ENCODE measurements at places on chromosomes 13 and 19. TPM values are rescaled to one million over a fixed set of nuclear protein-coding genes. Genes with fewer than 3 reads are reported as not detected.

The SELENOV gene
- 8.4 TPM for total RNA-seq

The PNMA8C gene
- 1.7 TPM for total RNA-seq

- DNase-seq: no peak
- H3K4me3 ChIP-seq: no peak overlapping the region
- no peaks in the 10 kb centered on the region for H3K27me3 ChIP-seq
- H3K36me3 ChIP-seq: no peaks in the 10 kb centered on the region
- peaks cover 10% of the 10 kb centered on the region for H3K4me1 ChIP-seq
These were observed 20.3 kb upstream of the RNASEH2B start for GRCh38 chr13:50889317-50889716.

The PSG1 gene
- total RNA-seq: not detected

DNA sequence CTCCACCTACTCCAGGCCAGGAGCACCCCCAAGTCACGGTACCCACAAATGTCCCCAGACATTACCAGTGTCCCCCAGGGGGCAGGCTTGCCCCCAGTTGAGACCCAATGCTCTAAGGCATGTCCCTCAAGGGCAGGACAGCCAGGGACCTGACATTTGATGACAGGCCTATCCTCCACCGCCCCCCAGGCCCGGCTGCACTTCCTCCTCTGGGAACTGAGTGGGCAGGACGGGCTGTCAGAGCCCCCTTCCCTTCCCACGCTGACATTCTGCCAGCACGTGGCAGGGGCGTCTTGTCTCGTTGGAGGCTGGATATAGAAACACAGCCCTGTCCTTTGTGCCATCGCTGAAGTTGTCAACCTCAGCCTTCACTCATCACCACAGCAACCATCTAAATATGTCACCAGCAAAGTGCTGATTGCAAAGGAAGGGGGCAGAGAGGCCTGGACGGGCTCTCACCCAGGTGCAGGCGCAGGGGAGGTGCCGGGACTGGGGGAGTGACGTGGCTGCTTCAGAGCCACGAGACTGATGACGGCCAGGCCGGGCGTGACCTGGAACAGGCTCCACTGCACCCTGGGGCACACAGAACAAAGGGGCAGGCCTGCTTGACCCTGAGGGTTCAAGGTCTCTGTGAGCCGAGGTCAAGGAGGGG, 38.4 kb downstream of the GNG7 start:
- no peak for DNase-seq
- no peaks in the 10 kb centered on the region for H3K36me3 ChIP-seq
- H3K27ac ChIP-seq: no peak overlapping the region
- no peaks in the 10 kb centered on the region for H3K4me1 ChIP-seq

- peaks cover 26% of the 10 kb centered on the region for H3K4me1 ChIP-seq
- H3K27ac ChIP-seq: 0 out of 2 replicates have a peak overlapping the region, but pooled peaks have one; percentile 9
- no peaks in the 10 kb centered on the region for H3K36me3 ChIP-seq
- no peak overlapping the region for H3K4me3 ChIP-seq
- H3K27me3 ChIP-seq: no peaks in the 10 kb centered on the region
- DNase-seq: no peak
These were observed 20.1 kb downstream of the COL4A2 start for GRCh38 chr13:110327051-110327721.

DNA sequence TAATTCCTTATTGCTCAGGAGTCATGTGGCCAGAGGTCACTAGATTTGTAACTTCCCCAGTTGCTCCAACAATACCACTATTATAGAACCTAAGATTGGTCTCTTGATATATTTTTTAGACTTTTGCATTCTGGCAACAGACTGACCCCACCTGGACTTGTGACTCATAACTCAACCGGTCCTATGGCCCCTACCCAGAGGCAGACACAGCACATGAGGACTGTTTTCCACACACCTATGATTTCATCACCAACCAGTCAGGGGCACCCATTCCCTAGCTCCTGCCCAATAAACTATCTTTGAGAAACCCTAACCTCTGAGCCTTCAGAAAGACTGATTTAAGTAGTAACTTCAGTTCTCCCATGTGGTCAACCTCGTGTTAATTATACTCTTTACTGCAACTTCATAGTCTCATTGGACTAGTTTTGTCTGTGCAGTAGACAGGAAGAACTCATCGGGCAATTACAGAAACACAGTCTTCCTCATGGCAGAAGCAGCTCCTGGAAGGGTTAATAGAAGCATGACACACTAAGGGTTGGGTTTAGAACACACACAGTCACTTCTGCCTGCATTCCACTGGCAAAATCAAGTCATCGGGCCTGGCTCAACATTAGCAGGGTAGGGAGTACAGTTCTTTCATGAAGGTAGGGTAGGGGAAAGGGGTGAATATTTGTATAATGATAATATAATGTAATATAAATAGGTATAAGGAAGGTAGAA, 251.8 kb downstream of the UQCRFS1 start:
- no peak for DNase-seq
- no peak overlapping the region for H3K4me3 ChIP-seq
- H3K36me3 ChIP-seq: no peaks in the 10 kb centered on the region
- H3K4me1 ChIP-seq: no peaks in the 10 kb centered on the region
- H3K27ac ChIP-seq: no peak overlapping the region
- no peaks in the 10 kb centered on the region for H3K27me3 ChIP-seq

- peaks cover 9% of the 10 kb centered on the region for H3K4me1 ChIP-seq
- no peak overlapping the region for H3K27ac ChIP-seq
- H3K27me3 ChIP-seq: no peaks in the 10 kb centered on the region
These were observed 815 bp downstream of the MAP3K10 start for GRCh38 chr19:40191836-40192646.

The PSG2 gene
- total RNA-seq: not detected

The CDK8 gene
- 23.7 TPM for total RNA-seq

The PRR12 gene
- total RNA-seq: 59.4 TPM

The ARRDC5 gene
- total RNA-seq: not detected

DNA sequence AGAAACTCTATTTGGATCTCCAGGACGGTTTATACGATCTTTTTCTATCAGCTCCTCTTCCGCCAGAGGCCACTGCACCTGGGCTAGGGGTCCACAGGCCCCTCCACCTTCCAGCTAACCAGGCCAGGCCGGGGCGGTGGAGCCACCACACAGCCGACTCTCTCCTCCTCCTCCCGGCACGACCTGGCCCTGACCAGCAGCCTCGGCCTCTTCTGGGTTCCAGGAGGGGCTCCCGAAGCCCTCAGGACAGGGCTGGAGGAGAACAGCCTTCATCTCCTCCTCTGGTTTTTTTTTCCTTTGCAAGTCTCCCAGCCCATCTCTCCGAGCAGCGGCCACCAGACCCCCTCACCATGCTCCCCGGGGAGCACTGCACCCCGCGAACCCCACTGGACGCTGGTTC, 17.1 kb downstream of the DPF1 start:
- no peaks in the 10 kb centered on the region for H3K27me3 ChIP-seq
- H3K36me3 ChIP-seq: no peaks in the 10 kb centered on the region
- DNase-seq: no peak
- peaks cover 12% of the 10 kb centered on the region for H3K4me1 ChIP-seq
- no peak overlapping the region for H3K4me3 ChIP-seq
- no peak overlapping the region for H3K27ac ChIP-seq

The EFNB2 gene
- total RNA-seq: 10.3 TPM

DNA sequence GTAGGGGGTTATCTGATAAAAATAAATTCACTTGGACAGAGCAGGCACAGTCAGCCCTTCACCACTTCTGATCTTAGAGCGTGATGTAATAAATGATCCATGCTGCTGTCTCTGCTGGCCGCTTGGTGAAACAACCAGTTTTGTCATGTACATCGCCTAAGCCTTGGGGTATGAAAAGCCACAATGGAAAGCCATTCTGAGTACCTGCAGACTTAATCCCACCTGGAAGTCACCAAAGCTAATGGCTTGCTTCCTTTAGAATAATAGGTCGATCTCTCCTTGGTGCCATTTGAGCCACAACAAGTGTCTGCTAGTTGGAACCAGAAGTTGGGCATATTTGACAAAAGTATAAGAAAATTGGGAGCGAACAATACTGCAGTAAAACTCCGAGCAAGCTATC, 1649.7 kb upstream of the SPRY2 start:
- H3K36me3 ChIP-seq: no peaks in the 10 kb centered on the region
- DNase-seq: no peak
- H3K27ac ChIP-seq: no peak overlapping the region
- peaks cover 7% of the 10 kb centered on the region for H3K4me1 ChIP-seq
- H3K4me3 ChIP-seq: no peak overlapping the region
- peaks cover 5% of the 10 kb centered on the region for H3K27me3 ChIP-seq

DNA sequence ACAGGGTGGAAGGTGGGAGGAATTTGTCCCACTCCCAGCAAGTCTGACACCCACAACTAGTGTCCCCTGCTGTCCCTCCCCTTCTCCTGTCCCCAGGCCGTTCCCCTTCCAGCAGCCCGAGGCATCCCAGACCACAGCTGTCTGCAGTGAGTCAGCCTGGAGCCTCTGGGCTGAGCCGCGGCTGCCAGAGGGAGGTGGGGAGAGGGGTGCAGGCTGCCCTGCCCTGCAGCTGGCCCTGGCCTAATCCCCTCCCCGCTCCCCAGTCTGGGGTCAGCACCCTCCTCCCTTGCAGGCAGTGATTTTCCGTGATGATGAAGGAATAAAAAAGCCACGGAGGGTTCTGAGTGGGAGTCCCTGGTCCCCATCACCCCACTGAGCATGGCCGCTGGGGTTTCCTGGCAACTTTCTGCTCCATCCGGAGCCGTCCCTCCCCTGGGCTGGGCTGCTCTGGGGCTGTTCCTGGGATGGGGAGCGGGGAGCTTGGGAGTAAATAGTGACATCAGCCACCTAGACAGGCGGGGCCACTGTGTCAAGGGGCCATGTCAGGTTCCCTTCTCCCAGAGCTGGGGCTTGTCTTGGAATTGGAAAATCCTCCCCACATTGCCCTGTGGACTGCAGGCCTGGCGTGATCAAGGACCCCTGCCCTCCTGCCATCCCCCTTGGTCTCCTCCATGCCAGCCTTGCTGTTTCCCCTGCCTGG, 16.8 kb downstream of the SPC24 start:
- peaks cover 22% of the 10 kb centered on the region for H3K4me1 ChIP-seq
- DNase-seq: no peak
- no peak overlapping the region for H3K27ac ChIP-seq
- H3K27me3 ChIP-seq: no peaks in the 10 kb centered on the region
- H3K36me3 ChIP-seq: no peaks in the 10 kb centered on the region
- H3K4me3 ChIP-seq: no peak overlapping the region

DNA sequence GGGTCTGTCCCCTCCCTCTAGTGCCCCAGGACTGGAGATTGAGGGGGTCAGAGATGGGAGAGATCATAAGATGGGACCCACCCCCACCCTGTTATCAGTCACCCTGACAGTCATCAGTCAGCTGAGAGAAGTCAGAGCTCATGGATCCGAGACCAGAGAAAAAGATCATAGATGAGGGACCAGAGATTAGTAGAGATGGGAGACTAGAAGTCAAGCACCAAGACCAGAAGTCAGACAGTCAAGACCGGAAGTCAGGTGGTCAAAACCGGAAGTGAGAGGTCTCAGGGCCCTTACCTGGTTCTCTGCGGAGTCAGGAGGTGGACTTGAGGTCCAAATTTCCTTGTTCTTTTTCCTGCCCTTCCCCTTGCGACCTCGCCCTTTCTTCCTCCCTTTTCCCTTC, 7.0 kb downstream of the COL5A3 start:
- no peaks in the 10 kb centered on the region for H3K4me1 ChIP-seq
- no peaks in the 10 kb centered on the region for H3K36me3 ChIP-seq
- H3K27ac ChIP-seq: no peak overlapping the region
- DNase-seq: no peak

DNA sequence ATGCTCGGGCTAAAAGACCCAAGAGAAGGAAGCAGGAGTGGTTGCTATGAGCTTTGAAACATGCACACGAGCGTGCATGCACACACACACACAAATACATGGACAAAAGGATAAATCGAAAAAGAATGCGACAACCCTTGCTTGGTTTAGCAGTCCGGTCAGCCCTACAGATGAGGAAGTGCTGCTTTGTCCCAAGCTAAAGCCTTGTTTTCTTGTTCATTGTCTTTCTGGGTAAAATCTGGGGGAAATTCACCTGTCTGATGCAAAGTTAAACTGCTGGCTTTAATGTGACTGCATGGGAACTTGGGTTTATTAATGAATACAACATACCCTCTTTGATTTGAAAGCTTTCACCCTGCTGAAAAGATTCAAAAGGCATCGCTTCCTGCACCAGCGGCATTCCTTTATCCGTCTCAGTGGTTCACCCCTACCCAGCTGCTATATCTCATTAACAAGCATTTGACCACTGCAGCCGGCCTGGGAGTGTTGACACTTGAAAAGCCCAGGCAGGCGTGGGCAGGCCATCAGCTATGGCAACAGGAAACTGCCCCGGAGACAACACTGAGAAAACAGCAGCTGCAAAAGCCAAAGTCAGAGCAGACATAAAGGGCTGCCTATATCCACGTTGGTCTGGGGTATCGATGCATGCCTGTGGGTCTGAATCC, 301.7 kb downstream of the NDFIP2 start:
- H3K36me3 ChIP-seq: no peaks in the 10 kb centered on the region
- 0 out of 2 replicates have a peak overlapping the region, but pooled peaks have one; percentile 2 for H3K4me3 ChIP-seq
- DNase-seq: peak; percentile 66
- H3K27ac ChIP-seq: no peak overlapping the region
- no peaks in the 10 kb centered on the region for H3K27me3 ChIP-seq

GRCh38 chr13:110023729-110024644, 237.6 kb upstream of the IRS2 start:
- no peaks in the 10 kb centered on the region for H3K27me3 ChIP-seq
- H3K4me3 ChIP-seq: no peak overlapping the region
- peaks cover 4% of the 10 kb centered on the region for H3K4me1 ChIP-seq
- no peak overlapping the region for H3K27ac ChIP-seq
- no peaks in the 10 kb centered on the region for H3K36me3 ChIP-seq

- no peaks in the 10 kb centered on the region for H3K27me3 ChIP-seq
- no peak overlapping the region for H3K27ac ChIP-seq
- DNase-seq: no peak
- H3K4me3 ChIP-seq: no peak overlapping the region
These were observed 1244.2 kb upstream of the MIR17HG start for GRCh38 chr13:90103099-90103784.

DNA sequence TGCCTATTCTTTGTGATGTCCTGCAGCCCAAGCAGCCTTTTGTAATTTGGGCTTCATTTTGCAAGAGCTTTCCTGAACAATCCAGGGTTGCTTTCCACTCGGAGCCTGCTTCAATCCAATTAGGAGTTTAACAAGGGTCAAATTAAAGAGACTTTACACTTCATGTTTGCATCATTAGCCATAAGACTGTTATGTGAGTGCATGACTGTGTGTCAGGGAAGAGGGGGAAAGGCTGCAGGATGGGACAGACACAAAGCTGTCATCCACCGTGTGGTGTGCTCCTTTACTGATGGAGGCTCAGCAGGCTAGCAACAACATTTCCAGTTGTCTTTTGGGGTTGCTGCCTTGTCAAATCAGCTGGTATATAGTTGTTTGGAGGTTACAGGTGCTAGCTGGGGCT, 23.7 kb upstream of the MAB21L1 start:
- no peaks in the 10 kb centered on the region for H3K27me3 ChIP-seq
- no peaks in the 10 kb centered on the region for H3K4me1 ChIP-seq
- no peaks in the 10 kb centered on the region for H3K36me3 ChIP-seq

GRCh38 chr13:75513271-75513670, 24.4 kb downstream of the COMMD6 start:
- no peaks in the 10 kb centered on the region for H3K4me1 ChIP-seq
- H3K27me3 ChIP-seq: no peaks in the 10 kb centered on the region
- H3K4me3 ChIP-seq: no peak overlapping the region
- no peak overlapping the region for H3K27ac ChIP-seq
- no peak for DNase-seq
- H3K36me3 ChIP-seq: no peaks in the 10 kb centered on the region
